Head of caudate nucleus (tissue), 42 donors: ENCODE measurements at places on chromosomes 12 and 14.

DNA sequence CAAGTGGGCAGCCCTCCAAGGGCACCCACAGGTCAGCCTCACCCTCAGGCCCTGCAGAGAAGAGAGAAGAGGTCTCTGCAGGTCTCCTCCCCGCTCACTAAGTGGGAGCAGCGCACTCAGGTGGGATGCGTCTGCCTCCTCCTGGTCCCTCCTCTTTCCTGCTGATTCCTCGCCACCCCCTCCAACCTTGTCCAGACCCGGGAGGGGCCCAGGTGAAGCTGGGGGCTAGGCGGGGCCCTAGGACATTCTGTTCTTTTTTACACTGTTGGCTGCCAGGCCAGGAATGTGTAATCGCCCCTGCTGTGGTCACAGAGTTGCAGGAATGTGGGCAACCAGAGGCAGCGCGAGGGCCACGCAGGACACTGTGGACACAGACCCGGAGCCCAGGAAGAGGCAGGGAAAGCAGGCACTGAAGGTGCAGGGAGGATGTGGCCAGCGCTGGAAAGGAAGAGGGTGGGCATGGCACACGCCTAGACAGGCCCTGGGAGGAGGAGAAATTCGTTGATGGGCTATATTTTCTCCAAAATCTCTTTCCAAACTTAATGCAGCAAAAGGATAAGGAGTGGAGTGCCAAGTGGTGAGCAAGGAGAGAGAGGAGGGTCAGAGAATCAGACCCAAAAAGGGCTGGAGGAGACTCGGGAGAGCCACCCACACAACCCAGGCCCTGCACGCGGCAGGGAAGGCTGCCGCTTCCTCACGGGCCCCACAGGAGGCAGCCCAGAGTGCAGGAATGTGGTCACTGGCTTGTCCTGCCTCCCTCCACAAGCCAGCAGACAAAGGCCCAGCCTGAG lies 911 bp upstream of the SCNN1A start:
- no peak for DNase-seq

DNA sequence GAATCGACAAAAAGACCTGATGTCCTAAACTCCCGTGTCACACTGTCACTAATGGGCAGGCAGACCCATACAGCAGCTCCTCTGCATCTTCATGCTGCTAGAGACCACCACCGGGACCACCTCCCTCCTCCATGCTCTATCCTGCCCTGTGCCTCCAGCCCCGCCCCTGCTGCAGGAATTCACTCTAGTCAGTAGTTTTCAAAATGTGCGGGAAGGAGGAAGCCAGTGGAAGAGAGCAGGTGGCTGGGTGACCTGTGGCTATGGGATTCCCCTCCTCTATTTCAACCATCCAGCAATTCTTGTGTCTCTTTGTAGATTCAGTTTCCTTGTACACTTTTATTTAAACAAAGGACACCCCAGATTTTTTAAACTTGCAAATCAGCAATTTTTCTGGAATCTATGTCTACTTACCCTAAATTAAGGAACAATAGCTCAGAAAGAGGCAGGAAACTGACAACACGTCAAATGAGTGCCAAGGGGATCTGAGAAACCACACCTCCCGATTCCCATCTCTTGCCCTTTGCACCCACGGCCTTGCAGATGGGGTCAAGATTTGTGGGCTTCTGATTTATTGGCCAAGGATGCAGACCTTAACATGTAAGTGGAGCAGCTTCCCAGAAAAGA lies 20.4 kb upstream of the MAP1LC3B2 start:
- DNase-seq = no peak

DNA sequence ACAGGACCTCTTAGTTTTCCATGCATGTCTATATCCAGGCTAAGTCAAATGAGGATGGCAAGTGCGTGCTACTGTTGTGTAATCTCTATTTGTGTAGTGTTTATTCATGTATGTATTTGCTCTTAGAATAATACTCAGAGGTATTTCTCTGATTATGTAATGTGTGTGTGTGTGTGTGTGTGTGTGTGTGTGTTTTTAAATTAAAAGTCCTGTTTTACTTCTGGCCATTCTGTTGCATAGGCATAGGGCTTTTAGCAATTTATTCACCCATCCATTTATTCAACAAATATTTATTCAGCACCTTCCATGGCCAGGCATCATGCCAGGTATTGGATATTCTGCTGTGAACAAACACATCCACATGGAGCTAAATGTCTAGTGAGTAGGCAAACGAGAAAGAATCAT lies 63.5 kb downstream of the PELI2 start:
- DNase-seq = no peak

DNA sequence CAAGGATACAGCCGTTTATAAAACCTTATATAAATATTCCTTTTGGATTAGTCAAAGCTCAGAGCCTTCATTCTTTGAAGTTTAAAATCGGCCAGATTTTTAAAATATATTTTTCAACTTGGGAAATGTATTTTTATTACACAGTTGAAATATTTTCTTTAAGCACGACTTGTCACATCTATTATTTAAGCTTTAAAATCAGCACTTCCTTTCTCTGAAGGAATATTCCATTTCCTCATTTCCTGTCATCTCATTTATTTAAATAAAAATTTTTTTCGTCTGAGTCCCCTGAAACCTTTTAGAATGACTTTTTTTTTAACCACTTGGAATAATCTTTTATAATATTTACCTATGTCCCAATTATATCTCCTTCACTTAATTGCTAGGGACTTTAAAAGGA lies 107.5 kb upstream of the PDE3A start:
- no peak for DNase-seq

GRCh38 chr14:64692189-64692985 lies 11.8 kb upstream of the PLEKHG3 start:
- no peak for DNase-seq

- no peak for DNase-seq
These were observed 10.7 kb downstream of the TTC5 start for GRCh38 chr14:20295067-20295466.

GRCh38 chr14:71933001-71933587 lies 865 bp downstream of the RGS6 start:
- peak; percentile 6 for DNase-seq

DNA sequence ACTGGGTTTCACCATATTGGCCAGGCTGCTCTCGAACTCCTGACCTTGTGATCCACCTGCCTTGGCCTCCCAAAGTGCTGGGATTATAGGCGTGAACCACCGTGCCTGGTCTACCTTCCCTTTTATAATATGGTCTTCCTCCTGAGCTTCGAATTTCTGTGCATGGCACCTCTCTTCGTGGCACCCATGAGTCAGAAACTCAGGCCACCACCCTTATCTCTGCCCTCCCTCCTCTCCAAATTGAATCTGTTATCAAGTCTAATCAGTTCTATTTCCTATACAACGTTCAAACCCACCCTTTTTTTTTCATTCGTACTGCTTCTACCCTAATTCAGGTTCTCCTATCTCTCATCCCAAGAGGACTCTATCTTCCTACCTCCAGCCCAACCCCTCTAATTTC lies 5.0 kb upstream of the TINF2 start:
- DNase-seq = no peak

GRCh38 chr12:31226639-31227038 lies 99.3 kb downstream of the SINHCAF start:
- no peak for DNase-seq

DNA sequence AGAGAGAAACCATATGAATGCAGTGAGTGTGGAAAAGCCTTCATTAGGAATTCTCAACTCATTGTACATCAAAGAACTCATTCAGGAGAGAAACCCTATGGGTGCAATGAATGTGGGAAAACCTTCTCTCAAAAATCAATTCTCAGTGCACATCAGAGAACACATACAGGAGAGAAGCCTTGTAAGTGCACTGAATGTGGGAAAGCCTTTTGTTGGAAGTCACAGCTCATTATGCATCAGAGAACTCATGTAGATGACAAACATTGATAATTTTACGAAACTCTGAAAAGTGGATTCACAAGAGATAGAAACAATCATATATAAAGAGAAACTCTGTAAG lies 22.9 kb downstream of the ZNF268 start:
- no peak for DNase-seq

- DNase-seq = no peak
These were observed 192.2 kb upstream of the PELI2 start for GRCh38 chr14:55926007-55926406.
